ENCODE measurements at places on chromosomes 6 and 20.

- DNase-seq, result no peak
Observed at GRCh38 chr20:39421571-39422105, 459.5 kb downstream of the DHX35 start.

DNA sequence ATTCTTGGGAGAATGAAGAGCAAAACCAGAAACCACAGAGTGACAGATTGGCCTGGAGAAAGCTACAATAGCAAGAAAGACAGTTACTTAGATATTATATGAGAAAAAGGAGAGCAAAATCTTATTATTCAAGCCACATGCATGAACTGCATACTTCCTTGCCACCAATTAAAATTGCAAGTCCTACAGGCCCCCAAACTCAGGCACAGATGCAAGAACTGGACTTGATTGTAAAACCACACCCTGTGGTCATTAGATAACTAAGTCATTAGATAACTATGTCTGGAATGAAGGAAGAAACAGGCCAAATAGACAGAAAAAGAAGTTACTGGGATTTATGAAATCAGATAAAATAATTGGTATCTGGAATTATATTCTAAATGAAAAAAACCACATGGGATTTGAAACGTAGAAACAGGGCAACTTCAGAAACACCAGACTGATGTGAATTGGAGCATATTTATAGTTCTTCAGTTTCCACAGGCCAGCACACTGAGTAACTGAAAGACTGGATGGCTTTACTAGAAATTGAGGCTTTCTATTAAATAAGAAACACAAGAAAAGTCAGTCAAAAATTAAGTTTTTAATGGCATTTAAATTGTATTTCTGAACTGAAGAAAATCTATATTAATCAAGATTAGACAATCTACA, 49.4 kb upstream of the CARMIL1 start:
- DNase-seq, result no peak

DNA sequence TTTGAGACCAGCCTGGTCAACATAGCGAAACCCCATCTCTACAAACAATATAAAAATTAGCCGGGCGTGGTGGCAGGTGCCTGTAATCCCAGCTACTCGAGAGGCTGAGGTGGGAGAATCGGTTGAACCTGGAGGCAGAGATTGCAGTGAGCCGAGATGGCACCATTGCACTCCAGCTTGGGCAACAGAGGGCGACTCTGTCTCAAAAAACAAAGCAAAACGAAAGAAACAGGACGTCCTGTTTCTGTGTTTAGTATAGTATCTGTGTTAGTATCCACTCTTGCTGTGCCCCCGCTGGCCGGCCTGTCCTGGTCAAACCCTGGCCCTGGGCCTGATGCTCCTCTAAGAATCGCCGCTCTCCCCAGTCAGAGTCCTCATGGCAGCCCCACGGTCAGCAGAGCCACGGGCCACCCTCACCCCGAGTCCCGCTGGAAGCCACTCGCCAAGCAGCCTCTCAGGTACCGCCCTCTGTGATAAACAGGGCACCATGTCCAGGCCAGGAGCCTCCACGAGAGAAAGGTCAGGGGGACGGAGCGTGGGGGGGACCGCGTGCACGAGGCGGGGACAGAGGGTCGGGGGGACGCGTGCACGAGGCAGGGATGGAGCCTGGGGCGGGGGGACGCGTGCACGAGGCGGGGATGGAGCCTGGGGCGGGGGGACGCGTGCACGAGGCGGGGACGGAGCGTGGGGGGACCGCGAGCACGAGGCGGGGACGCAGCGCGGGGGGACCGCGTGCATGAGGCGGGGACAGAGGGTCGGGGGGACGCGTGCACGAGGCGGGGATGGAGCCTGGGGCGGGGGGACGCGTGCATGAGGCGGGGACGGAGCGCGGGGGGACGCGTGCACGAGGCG, 384.5 kb downstream of the SMOC2 start:
- DNase-seq, result no peak

DNA sequence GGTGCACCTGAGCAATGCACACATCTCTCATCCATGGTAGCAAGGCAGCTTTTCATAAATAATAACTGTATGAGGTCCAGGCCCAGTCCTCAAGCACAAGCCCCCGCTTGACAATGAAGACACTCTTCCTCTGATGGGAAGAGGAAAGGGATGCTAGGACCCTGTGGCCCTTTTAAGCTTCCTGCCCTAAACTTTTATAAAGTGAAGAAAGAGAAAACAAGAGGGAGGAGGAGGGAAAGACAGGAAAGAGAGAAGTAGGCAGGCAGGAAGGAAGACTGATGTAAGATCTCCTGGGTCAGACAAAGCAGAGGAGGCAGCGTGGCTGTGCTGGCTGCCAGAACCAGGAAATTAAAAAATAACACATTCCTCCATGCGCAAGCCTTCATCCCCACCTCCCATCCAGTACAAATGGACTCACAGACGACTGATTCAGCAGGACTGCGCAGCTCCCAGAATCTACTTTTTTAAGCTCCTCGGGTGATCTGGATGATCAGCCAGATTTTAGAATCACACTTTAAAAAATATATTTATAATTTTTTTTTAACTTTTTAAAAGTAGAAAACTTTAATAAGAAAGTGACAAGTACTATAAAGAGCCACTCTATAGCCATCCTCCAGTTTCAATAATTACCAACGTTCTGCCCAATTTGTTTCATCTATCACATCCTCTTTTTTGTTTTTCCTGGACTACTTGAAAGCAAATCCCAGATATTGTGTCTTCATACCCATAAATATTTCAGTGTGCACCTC, 16.5 kb downstream of the TNFAIP3 start:
- no peak for DNase-seq

DNA sequence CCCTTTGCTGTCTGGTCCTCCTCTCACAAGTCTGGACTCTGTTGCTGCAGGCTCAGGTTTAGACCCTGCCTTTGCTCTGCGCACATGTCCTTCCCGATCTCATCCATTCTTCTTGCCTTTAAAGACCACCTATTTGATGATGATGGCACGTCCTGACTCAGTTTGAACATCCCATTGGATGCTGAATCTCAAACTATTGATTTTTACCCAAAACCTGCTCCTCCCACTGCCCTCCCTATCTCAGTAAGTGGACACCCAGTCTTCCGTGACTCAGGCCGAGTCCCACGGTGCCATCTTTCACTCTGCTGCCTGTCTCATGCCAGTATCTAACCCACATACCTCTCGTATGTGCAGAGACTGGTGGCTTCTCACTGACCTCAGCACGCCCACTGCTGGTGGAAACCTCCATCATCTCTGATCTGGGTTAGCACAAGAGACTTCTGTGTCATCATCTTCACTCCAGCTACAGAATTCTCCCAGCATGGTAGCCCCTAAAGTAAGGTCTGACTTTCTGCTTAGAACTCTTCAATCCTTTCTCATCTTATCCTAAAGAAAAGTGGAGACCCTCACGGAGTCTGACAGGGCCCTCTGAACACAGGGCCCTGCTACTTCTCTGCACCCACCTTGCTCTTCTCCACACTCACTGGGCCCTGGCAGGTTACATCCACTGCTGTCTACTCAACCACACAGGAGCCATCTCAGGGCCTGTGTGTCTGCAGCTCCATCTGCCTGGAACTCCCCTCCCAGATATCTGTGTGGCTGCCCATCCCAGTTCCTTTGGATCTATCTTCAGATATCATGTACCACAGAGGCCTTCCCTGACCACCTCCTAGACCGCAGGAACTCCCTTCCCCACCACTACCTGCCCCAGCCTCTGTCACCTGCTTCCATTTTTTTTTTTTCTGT, 387.1 kb upstream of the AGPAT4 start:
- DNase-seq, result no peak

DNA sequence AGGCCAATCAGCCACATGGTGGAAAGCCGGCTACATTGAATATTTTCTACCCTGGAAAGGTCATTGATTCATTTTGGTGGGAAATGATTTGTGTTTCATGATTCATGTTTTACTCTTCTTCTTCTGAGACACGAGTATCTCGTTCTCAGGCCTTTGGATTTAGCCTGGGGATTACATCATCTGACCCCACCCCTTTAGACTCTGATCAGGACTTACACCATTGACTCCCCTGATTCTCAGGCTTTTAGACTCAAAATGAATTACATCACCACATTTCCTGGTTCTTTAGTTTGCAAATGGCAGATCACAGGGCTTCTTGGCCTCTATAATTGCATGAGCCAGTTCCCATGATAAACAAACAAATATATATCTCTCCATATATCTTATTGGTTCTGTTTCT, 228.8 kb downstream of the ADGRG6 start:
- DNase-seq, result no peak

Measured in brain (organoid and tissue), 16 donors.